ENCODE measurements at places on chromosomes 5 and 9. TPM values are rescaled to one million over a fixed set of nuclear protein-coding genes. Genes with fewer than 3 reads are reported as not detected.

- no peak for DNase-seq
These were observed 48.6 kb downstream of the CCL28 start for GRCh38 chr5:43363445-43364152.

- peak; percentile 75 for DNase-seq
These were observed 6.7 kb downstream of the DAB2IP start for GRCh38 chr9:121658166-121658565.

GRCh38 chr9:89046832-89047231, 55.6 kb downstream of the S1PR3 start:
- no peak for DNase-seq

DNA sequence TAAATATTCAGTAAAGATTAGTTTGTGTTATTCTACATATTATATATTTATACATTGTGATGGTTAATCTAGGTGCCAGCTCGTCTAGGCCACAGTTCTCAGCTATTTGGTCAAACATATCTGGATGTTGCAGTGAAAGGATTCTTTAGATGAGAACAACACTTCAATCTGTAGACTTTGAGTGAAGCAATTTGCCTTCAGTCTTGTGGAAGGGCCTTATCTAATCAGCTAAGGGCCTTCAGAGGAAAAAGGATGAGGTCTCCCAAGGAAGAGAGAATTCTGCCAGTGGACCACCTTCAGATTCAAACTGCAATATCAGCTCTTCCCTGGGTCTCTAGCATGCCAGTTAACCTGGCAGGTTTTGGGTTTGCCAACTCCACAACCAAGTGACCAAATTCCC, 112.0 kb downstream of the SH3TC2 start:
- no peak for DNase-seq

DNA sequence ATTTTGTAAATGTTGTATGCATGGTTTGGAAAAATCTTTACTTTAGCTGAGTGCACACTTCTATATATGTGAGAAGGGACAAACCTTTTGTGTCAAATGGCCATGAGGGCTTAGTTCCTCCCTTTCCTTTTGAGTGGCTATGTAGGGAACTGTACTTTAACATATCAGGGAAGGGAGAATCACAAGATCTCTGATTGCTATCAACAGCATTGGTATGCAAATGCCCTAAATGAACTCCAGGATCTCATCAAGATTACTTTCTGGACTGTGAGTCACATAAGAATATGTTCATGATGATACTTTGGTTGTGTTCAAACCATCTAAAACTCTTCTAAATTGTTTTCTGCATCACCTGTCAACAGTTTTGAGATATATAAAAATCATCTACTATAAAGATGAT, 31.2 kb upstream of the MROH2B start:
- no peak for DNase-seq

GRCh38 chr5:98333921-98334320, 439.5 kb upstream of the RGMB start:
- no peak for DNase-seq

GRCh38 chr5:173622183-173623047, 6.0 kb upstream of the BOD1 start:
- DNase-seq, result no peak

GRCh38 chr5:101561018-101561417, 657.9 kb upstream of the ST8SIA4 start:
- DNase-seq, result no peak

GRCh38 chr9:80789831-80790230, 899.5 kb downstream of the TLE1 start:
- no peak for DNase-seq

DNA sequence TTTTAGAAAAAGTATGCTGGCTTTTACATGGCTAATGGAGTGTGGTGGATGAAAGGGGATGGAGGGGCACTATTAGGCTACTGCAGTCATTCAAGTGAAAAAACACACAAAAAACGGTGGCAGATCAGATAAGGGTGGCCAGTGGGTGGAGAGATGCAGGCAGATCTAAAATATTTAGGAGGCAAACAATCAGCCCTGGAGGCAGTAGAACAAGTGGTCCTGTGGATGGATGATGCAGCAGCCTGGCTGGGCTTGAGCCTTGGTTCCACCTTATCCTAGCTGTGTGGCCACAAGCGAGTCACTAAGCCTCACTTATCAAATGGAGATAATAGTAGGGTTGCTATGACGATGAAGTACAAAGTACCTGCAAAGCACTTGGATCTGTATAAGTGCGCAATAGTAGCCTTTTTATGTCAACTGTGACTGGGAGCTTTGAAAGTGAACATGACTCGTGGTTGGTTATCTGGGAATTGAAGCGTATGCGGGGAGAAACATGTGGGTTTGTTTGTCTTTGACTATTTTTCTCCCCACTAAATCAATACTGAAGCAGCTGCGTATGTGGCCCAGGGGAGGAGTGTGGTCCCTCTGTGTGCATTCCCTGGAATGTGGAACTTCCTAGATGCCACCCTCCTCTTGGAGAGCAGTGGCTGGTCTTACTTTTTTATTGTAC, 20.2 kb downstream of the NSG2 start:
- no peak for DNase-seq

- DNase-seq, result no peak
These were observed 20.0 kb downstream of the CCDC125 start for GRCh38 chr5:69312459-69313160.

DNA sequence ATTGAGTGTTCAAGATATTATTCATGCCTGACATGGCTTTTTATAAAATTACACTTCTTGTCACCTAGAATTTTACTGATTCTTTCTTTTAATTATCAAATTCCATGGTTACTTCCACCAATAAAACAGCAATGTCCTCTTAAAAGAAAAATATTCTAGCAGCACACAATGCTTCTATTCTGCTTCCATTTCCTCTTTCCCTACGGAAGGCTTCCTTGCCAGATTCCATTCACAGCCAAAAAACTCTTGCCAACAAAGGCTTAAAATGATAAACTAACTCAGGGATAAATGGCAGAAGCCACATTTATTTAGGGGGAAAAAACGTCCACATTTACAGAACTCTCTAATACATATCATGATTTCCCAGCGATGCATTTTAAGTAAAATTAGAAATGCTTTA, 111.6 kb downstream of the CTNND2 start:
- no peak for DNase-seq

GRCh38 chr9:116057371-116057770, 96.2 kb upstream of the PAPPA start:
- DNase-seq, result no peak

- DNase-seq, result no peak
These were observed 129.7 kb upstream of the TMEM161B start for GRCh38 chr5:88398316-88398715.

DNA sequence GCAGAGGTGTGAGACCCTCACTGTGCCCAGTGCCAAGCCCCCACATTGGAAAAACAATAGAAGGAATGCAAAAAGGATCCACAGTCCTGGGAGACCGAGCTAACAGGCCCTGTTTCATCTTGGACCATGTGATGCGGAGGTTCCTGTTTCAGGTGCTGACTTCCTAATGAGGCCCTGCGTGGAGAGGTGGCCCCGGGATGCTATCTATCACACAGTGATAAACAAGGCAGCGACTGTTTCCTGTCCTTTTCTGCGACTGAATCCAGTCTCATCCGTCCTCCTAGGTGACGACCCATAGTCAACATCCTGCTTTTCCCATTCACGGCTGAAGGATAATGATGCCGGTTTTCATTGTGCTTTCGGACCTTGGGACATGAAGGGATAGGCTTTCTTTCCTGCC, 56.4 kb upstream of the BOD1 start:
- no peak for DNase-seq

GRCh38 chr9:93132287-93132927, 1.6 kb downstream of the NINJ1 start:
- peak; percentile 54 for DNase-seq

RANBP3L gene
- 1.2 TPM for total RNA-seq

SMIM3 gene
- 21.2 TPM for total RNA-seq

ANKRD18A gene
- total RNA-seq, result 2.1 TPM

N4BP3 gene
- total RNA-seq, result 0.54 TPM
